ENCODE measurements at places on chromosomes 13 and 19. TPM values are rescaled to one million over a fixed set of nuclear protein-coding genes. Genes with fewer than 3 reads are reported as not detected.

- DNase-seq = no peak
Observed at GRCh38 chr19:28603453-28603852, 609.5 kb downstream of the UQCRFS1 start.

DNA sequence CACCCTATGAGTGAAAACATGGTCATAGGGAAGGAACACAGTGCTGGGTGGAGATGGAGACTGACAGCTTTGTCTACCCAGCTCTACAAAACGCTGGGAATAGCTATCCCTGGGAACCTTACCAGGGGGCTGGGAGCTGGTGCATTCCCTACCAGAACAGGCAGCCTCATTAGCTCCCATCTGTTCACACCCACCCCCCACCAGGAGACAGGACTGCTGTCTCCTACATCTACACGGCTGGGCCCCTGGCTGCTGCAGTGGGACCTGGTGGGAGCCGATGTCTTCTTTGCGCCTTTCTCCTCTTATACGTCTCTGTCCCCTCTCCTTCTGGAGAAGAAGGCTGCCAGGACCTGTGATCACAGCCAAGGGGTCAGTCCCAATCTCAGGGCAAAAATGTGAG lies 90.8 kb downstream of the UQCRFS1 start:
- no peak for DNase-seq

DNA sequence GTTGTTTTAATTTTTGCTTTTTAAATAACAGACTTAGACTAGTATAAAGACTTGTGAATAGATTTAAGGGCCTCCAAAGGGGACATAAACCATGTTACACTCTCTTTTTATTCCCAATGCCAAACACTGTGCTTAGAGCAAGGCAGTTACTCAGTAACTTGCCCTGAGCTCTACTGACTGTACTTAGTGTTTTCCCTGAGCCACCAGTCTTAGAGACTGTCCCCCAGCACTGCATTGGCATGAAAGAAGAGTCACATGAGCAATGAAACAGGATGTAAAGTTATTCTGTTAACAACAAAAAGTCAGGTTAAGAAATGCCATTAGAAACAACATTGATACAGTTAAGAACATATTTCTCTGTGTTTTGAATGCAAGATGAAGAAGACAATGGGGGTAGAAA lies 187.9 kb downstream of the TBC1D4 start:
- no peak for DNase-seq

DNA sequence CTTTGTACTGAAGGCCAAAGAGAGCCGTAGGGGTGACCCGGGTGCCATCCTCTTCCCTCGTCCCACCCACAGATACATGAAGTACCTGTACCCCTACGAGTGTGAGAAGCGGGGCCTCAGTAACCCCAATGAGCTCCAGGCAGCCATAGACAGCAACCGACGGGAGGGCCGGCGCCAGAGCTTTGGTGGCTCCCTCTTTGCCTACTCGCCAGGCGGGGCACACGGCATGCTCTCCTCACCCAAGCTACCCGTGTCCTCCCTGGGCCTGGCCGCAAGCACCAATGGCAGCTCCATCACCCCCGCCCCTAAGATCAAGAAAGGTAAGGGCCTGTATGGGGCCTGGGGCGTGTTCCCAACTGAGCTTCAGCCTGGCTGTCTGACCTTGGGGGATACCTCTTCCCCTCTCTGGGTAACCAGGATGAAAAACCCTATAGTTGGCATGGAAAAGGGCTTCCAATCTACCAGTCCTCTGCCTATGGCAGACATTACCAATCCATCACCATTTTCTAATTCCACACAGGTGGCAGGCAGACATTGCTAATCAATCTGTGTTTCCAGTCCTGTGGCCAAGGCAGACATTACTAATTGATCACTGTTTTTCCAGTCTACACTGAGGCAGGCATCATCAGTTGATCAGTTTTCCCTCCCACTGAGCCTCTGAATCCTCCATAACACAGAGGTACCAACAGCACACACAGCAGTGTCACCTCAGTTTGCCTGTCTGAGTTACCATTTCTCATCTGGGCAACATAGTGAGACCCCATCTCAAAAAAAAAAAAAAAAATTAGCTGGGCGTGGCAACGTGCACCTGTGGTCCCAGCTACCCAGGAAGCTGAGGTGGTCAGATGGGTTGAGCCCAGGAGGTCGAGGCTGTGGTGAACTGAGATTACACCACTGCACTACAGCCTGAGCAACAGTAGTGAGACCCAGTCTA lies 19.1 kb upstream of the WDR18 start:
- no peak for DNase-seq

DNA sequence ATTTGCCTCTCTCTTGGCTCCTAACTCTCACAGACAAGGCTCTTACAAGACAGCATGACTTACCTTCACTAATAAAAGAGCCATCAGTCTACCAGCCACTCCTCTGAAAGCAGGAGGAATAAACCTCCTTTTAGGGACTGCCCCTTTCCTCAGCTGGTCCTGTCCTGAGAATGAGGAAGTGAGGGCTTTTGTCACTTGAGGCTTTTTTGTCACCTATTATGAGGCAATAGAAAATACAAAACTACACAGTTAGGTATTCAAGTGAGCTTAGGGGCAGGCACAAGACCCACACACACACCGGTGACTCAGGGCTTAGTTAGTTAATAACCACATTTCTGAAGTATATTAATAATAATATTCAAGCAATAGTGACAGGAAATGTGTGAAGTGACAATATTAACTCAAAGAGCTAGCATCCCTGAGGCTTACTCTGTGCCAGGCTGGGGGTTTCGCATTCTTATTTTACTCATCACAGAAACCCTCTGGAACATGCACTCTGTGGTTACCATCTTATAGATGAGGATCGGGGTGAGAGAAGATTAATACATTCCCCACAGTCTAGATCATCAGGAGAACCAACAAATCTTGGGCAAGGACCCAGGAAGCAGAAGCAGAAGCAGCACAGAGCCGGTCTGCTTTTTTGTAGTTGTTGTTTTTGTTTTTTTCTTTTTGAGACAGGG lies 379.9 kb downstream of the LIG4 start:
- no peak for DNase-seq

DNA sequence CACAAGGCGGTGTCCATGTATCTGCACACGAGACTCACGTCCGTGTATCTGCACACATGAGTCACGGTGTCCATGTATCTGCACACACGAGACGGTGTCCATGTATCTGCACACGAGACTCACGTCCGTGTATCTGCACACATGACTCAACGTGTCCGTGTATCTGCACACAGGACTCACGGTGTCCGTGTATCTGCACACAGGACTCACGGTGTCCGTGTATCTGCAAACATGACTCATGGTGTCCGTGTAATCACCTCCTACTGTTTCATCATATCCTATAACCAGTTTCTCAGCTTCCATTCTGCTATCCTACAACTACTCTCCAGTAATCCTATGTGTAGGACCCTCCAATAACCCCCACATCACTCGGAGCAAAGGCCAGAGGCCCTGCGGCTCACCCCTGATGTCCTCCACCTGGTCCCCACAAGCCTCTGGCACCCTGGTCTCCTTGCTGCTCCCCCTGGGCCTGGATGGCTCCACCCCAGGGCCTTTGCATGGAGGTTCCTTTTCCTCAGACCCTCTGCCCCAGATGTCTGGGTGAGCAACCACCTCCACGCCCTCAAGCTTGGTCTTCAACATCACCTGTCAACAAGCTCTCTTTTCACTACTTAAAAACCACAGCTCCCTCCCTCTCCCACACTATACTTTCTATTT lies 2.5 kb upstream of the TMEM255B start:
- DNase-seq = no peak

GRCh38 chr13:111259058-111259457 lies 61.4 kb upstream of the TEX29 start:
- no peak for DNase-seq

GRCh38 chr19:18924684-18925213 lies 5.2 kb downstream of the DDX49 start:
- no peak for DNase-seq

- DNase-seq = no peak
Observed at GRCh38 chr13:89930861-89931260, 1416.6 kb upstream of the MIR17HG start.

GRCh38 chr13:20188667-20189553 lies 3.8 kb downstream of the GJB2 start:
- DNase-seq = no peak

The SMIM44 gene
- total RNA-seq = not detected

The CPT1C gene
- 2.2 TPM for total RNA-seq

GRCh38 chr19:11759805-11760204 lies 7.0 kb upstream of the ZNF441 start:
- no peak for DNase-seq

- DNase-seq = no peak
Observed at GRCh38 chr13:110824702-110825300, 90.1 kb downstream of the ANKRD10 start.

- no peak for DNase-seq
Observed at GRCh38 chr19:56978023-56978565, 137.6 kb upstream of the PEG3 start.

The LILRB4 gene
- 4.1 TPM for total RNA-seq

DNA sequence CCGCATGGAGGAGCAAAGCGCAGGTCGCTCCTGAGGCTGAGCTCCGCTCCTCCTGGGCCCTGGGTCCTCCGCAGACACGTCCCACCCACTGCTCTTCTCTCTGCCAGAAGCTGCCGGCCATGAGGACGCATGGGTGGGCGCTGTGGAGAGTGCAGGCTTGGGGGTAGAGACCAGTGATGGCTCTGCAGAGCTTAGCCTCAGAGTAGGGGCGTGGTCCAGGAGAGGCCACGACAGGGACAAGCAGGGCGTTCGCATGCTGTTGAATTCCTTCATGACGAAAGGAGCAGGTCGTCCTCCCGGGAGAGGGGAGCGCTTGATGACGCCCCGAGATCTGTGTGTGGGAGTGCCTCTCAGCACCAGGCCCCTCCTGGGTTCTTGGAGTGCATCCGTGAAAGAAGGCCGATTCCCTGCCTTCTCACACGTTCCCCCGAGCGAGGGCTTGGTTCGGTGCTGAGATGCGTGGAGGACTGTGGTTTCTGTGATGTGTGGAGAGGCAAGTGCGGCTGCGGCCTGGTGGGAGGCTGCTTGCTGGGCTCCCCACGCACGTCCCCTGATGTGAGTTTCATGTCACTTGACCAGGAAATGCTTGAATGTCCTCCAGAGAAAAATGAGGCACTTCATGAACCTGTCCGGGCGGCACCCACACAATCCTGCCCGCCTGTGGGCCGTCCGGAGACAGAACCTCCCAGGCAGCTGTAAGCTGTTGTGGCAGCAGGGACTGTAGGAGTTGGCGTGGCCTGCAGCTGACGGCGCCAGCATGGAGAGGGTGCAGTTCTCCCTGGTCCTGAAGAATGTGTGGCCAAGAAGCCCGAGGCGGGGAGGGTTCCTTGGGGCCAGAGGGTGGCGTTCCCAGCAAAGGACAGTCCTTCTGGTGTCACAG lies 4.5 kb downstream of the SF3A2 start:
- no peak for DNase-seq

The DOCK6 gene
- 27.7 TPM for total RNA-seq

The SPC24 gene
- 4.9 TPM for total RNA-seq

All from heart left ventricle (tissue), 16 donors.